ENCODE measurements at places on chromosomes 1 and 21.

- DNase-seq: no peak
These were observed 23.4 kb upstream of the PTPN14 start for GRCh38 chr1:214574598-214575411.

DNA sequence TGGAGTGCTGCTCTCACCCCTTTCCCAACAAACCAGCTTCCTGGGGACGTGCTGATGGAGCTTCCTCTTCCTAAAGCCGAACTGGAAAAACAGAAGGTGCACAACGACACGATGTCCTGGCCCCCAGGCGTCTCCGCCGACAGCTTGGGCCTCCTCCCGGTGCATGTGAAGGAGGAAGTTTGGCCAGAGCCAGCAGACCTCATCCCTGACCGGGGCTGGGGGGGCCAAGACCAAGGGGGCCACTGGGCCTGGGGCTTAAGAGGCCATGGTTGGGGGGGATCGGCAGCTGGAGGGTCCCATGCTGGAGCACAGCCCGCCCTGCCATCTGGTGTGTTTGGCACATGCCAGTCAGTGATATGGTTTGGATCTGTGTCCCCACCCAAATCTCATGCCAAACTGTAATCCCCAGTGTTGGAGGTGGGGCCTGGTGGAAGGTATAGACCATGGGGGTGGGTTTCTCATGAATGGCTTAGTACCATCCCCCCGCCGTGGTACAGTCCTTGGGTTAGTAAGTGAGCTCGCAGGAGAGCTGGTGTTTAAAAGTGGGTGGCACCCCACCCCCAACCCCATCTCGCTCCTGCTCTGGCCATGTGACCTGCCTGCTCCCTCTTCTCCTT lies 6.4 kb downstream of the HES4 start:
- DNase-seq: no peak

- DNase-seq: no peak
These were observed 118.6 kb upstream of the IFFO2 start for GRCh38 chr1:19074902-19075721.

DNA sequence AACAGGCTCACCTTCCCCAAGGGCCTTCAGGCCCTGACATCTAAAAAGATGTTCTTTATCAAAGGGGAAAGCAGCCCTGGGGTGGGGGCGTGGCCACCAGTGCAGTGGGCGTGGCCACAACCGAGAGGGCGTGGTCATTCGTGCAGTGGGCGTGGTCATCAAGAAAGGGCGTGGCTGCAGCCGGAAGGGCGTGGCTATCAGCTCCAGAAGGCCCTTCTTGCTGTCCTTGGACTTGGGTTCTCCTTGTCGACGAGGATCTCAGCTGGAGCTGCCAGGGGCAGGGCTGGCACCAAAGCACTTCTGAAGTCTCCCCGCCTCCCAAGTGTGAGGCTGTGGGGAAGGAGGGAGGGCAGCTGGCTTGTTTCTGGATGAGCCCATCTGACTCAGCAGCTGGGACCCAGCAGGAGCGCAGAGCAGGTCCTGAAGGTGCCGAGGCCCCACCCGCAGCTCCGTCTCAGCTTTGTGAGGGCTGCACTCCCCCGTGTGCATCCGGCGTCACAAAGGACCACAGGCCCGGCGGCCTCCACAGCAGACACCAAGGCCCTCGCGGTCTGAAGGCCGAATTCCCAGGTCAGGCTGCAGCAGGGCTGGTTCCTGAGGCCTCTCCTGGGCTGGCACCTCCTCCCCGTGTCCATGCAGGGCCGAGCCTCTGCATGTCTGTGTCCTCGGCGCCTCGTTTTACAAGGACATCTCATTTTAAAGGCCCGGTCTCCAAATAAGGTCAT lies 12.8 kb downstream of the PDE9A start:
- no peak for DNase-seq

Data from NCI-H187 treated with DMSO at 0.1 percent for 48 hours (cell line).